ENCODE measurements at places on chromosomes 11 and 22.

- no peak for DNase-seq
These were observed 24.0 kb downstream of the CBX7 start for GRCh38 chr22:39128508-39128907.

DNA sequence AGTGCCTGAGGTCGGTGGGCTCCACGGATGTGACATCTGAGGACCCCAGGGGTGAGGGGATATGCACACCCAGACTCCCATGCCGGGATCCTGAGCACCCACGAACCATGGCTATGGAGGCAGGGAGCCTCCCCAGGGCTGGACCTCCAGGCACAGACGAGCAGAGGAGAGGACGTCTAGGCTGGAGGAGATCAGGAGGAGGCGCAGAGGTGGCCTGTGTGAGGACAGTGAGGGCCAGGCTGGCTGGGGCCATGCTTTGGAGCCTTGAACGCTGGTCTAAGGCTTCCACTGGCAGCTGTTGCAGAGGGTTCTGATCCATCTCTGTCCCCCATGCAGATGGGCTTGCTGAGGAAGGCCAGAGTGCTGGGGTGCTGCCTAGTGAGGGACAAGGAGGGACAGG, 29.0 kb downstream of the FGF4 start:
- no peak for DNase-seq

- DNase-seq, result no peak
These were observed 3.0 kb upstream of the SIGIRR start for GRCh38 chr11:417652-418342.

DNA sequence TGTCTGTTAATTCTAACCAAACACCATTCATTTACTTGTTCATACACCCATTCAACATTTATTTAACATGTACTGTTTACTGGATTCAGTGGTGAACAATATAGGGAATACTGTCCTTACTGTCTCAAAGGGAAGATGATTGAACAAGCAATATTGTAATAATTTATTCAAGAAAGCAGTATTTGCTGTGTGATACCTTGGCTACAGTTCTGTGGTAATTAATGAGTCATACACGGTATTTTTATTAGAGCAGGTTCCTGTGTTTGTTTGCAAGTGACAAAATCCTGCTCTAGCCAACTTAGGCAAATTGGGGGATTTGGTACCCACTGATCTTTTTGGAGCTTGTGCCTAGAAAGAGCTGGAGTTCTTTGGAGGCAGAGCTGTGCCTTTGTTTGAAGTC, 15.7 kb downstream of the PIH1D2 start:
- DNase-seq, result no peak

DNA sequence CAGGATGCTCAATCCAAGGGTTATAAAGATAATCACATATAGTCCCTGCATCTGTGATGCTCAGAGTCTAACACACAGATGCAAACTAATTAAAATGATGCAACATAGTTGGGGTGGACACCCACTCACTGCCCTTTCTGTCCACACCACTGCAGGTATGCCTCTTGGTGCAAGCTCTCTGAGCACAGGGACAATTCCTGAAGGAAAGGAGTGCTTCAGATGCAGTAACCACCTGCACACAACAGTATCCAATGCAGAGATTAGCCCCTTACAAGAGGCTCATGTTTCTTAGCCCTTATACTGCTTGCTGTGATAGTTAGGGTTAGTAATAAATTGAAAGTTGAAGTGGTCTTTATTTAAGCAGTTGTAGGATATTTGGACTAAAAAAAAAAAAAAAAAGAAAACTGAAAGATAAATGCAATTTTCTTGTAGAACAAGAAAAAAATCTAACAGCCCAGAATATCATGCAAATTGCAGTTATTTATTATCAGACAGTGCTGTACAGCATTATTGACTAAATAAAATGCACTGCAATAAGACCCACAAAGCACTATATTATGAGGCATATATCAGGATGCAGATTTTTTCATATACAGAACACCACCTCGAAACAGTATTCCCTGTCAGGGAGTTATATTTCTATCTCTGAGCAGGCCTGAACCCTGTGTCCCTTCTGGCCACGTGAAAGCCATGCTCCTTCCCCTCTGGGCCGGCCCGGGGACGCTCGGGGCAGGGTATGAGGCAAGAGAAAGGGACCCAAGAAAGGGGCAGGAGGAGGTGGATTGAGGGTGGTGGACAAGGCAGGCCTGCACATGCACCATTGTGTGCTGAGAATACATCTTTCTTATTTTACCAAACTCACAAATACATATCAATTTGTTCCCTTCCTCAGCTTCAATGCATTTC, 260.2 kb downstream of the OPCML start:
- DNase-seq, result no peak

DNA sequence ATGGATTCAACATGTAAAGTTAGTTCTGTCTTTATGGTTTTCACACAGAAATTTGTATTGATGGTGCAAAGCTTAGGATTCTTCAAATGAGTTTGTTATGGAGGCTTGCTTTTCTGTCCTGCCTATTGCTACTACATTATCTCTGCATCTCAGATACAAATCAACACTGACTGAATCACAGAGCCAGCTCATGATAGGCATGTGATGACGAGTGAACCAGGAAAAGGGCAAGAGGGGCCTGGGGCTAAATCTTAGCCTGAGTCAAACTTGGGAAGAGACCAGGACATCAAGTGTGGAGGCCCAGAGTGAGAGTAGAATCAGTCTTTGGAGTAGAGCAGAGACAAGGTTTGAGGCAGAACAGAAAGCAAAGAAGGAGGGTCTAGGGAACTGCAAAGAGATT, 107.1 kb upstream of the CD44 start:
- DNase-seq, result no peak

DNA sequence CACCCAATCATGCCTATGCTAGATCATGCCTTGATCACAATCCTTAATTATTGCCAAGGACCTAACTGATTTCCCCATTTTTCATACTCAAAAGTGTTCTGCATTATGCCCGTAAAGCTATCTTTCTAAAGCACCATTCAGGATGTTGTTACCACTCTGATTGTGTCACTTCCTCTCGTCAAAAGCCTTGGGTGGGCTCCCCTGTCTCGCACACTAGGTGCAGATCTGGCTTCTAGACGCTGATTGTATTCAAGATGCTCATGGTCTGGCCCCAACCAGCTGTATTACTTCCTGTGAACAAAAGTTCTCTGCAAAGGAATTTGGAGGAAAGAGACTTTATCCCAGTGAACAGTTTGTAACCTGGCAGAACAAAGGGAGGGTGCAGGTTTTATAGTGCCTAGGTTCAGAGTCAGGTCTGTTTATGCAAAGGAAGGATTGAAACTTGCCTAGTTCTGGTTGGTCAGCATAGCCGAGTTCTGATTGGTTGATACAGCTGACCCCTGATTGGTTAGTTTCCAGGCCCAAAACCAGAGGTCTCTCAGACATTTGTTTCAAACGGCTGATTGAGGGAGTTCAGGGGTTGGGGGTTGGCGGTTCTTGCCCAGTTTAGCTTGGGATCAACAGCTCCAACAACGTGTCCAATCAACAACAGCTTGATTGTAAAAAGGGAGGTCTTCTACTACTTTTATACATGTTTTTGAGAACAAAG, 25.4 kb downstream of the ATG13 start:
- no peak for DNase-seq

DNA sequence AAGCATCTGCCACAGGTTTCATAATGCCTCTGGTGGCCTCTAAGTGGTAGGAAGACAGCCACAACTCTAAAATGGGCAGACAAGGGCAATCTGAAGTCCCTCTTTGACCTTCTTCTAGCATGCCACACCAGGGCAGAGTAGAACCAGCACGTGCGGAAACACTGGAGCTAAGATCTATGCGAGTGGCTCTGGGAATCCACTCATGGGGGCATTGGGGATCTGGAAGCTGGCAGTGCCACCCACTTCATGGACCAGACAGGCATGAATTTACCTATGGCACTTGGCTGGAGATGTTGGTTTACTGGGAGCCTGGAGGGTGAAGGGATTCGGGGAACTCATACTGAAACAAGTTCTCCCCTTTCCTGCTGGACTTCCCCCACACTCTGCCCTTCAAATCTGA, 337.4 kb downstream of the MIAT start:
- DNase-seq, result no peak

GRCh38 chr11:15710580-15711275, 596.0 kb downstream of the INSC start:
- no peak for DNase-seq

- DNase-seq, result no peak
These were observed 27.5 kb downstream of the OSBPL5 start for GRCh38 chr11:3137486-3138177.

DNA sequence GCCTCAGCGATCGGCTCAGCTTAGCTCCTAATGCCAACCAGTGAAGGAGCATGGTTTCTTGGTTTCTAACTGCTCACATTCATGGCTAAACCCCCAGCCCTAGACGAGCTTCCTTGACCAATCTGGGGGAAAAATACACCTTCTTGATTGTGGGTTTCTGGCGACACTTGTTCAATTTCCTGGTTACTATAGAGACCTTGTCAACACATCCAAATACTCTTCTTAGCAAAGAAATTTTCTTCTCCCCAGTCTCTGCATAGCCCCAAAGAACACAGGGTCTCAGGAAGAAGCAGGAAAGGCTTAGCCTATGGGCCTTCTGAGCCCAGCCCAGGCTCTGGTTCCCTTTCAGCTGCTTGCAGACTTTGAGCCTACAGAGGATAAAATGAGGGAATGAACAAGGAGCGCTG, 88.5 kb upstream of the SYT13 start:
- DNase-seq, result no peak

GRCh38 chr11:85752890-85753581, 57.9 kb downstream of the SYTL2 start:
- no peak for DNase-seq

DNA sequence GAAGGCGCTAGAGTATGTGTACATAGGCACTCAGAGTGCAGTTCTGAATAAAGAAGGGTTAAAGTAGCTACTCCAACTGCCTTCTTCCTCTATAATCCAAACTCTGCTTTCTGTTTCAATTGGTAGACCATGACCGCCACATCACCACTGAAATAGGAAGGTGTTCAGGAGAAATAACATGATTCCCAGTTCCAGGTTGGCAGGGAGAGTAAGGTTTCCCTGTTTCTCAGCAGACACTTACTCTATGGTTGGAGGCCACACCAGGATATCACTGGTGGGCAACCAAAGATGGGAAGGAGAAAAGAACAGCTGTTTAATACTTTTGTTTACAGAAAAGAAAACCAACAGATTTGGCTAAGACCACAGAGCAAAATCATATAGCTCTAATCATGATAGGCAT, 37.9 kb downstream of the PAK1 start:
- DNase-seq, result no peak

- DNase-seq, result no peak
These were observed 296.3 kb downstream of the BRD1 start for GRCh38 chr22:49531368-49531791.

GRCh38 chr11:118610773-118611432, 3.5 kb downstream of the PHLDB1 start:
- no peak for DNase-seq

DNA sequence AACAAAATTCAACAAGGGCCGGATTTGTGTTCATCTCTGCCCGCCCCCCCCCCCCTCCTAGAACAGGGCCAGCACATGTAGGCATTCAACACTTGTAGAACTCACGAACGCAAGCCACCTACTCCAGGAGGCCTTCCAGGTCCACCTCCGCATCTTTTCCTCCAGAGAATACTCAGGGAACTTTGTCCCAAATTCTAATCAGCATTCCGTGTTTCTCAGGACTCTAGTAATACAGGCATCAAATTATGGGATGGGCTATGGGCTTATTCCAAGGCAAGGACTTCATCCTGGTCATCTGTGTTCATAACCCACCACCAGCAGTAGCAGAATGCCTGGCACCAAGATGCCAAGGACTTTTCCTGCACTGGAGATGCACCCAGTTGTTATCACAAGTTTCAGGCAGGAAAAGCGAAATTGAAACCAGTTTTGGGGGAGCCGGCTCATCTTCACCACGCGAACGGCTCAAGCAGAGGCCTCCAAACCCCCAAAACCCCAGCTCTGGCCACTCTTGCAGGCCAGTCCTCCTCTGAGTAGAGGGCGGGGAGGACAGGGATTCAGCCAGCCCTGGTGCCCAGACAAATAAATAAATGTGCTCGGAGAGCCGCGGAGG, 462 bp downstream of the UBE2L6 start:
- no peak for DNase-seq

GRCh38 chr11:69848201-69848600, 29.0 kb upstream of the FGF3 start:
- no peak for DNase-seq

GRCh38 chr11:92728628-92729027, 240.8 kb upstream of the MTNR1B start:
- DNase-seq, result no peak

- no peak for DNase-seq
These were observed 764 bp downstream of the TKFC start for GRCh38 chr11:61333550-61334433.

- no peak for DNase-seq
These were observed 91.0 kb upstream of the SHISAL1 start for GRCh38 chr22:44403602-44404329.

- DNase-seq, result no peak
These were observed 20.5 kb upstream of the CELSR1 start for GRCh38 chr22:46557736-46558480.

GRCh38 chr11:59614277-59615119, 1.1 kb downstream of the OSBP start:
- DNase-seq, result no peak

GRCh38 chr11:33543823-33544222, 156.8 kb downstream of the C11orf91 start:
- no peak for DNase-seq

All from NCI-H2081 treated with DMSO at 0.1 percent for 48 hours (cell line).